ENCODE measurements at places on chromosomes 3 and 15.

- DNase-seq, result no peak
Measured at GRCh38 chr3:59374818-59375211, 325.0 kb upstream of the CFAP20DC start.

DNA sequence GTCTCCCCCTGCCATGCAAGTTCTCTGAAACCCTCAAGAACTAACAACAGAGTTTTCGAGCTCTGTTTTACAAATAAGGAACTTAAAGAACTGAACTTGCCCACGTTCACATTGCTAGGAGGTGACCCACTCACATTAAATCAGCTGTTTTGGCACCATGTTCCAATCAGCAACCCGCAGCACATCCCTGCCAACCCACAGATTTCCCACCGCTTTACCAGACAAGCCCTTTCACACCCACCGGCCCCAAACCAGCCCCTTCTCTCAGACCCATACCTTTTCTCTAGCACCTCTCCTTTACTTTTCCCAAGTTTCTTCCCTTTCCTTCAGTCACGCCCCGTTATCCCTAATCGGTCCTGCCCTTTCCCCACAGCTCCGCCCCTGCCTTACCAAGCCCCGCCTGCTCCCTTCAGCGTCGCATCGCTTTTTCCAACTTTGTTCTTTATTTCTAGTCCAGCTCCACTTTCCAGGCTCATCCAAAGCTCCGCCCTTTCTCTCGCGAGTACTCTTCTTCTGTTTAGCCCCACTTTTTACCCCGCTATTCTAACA lies 804 bp upstream of the BRPF1 start:
- DNase-seq, result no peak

DNA sequence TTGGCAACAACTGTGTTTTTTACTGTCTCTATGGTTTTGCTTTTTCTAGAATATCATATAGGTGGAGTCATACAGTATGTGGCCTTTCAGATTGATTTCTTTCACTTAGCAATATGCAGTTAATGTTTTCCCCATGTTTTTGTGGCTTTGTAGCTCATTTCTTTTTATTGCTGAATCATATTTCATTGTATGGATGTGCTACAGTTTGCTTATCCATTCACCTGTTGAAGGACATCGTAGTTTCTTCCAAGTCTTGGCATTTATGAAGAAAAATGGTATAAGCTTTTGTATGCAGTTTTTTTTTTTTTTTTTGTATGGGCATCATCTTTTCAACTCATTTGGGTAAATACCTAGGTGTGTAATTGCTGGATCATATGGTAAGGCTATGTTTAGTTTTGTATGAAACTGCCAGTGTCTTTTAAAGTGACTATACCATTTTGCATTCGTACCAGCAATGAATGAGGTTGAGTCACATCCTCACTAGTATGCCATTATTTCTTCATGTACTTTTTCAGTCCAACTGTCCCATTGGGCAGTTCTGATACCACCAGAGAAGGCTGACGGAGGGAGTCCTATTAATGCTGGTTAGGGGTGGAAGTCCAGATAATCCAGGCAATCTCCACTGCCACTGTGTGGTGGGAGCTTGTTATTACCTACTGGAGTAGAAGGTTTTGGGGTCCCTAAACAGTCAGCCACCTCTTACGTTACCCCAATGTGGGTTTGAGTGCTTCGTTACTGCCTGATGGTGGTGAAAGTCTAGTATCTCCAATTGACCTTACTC lies 210.5 kb downstream of the DOCK3 start:
- DNase-seq, result no peak

GRCh38 chr3:129605922-129606635 lies 397 bp downstream of the PLXND1 start:
- no peak for DNase-seq

GRCh38 chr15:87939848-87940457 lies 316.6 kb downstream of the NTRK3 start:
- no peak for DNase-seq

DNA sequence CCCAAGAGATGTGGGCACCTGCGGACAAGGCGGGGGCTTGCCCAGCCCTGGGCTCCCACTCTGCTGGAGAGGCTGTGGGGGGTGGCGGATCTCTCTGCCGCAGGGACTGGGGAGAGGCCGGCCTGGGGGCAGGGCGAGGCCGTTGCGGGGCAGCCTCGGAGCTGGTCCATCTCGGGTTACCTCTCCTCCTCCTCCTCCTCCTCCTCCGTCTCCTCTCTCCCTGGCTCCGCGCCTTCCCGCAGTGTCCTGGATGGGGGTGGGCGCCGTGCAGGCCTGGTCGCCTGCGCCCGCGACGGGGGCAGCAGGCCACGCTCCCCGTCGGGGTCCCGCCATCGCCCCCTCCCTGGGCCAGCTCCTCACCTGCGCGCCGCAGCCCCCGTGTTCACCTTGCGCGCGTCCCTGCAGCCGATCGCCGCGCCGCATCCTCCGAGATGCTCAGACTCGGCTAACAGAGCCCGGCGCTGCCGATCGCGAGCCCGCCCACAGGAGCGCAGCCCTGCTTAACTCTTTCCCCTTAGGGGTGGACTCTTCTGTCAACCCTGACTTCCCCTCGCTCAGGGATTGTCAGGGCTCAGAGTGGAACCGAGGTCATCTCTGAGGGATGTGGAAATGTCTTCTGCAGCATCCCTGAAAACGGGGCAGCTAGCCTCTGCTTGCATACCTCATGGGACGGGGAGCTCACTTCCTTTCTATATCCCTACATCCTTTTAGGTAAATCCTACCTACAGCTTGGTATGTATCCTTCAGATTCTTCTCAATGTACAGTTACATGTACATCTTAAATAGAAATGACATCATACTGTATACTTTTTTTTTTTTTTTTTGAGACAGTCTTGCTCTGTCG lies at the start of gene PRRT3:
Gene PRRT3 (minus strand): TSS at position 447 of the 844 bp plus-strand sequence. CDS start 2,293 bp downstream, outside the sequence.
- no peak for DNase-seq

DNA sequence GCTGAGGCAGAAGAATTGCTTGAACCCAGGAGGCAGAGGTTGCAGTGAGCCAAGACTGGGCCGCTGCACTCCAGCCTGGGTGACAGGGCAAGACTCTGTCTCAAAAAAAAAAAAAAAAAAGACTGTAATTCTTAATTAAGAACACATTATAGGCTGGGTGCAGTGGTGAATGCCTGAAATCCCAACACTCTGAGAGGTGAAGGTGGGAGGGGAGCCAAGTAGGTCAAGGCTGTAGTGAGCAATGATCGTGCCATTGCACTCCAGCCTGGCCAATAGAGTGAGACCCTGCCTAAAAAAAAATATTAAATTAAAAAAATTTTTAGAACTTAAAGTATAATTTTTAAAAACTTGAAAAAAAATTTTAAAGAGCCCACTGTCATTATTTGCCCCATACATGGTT lies 13.4 kb upstream of the ARPIN start:
- no peak for DNase-seq

- peak; percentile 44 for DNase-seq
Measured at GRCh38 chr3:50503504-50504342, at the start of gene CACNA2D2. Gene CACNA2D2 (minus strand): TSS chr3:50503634. CDS start chr3:50503423, 211 bp downstream.

GRCh38 chr3:153927107-153927506 lies 194.1 kb upstream of the ARHGEF26 start:
- no peak for DNase-seq

DNA sequence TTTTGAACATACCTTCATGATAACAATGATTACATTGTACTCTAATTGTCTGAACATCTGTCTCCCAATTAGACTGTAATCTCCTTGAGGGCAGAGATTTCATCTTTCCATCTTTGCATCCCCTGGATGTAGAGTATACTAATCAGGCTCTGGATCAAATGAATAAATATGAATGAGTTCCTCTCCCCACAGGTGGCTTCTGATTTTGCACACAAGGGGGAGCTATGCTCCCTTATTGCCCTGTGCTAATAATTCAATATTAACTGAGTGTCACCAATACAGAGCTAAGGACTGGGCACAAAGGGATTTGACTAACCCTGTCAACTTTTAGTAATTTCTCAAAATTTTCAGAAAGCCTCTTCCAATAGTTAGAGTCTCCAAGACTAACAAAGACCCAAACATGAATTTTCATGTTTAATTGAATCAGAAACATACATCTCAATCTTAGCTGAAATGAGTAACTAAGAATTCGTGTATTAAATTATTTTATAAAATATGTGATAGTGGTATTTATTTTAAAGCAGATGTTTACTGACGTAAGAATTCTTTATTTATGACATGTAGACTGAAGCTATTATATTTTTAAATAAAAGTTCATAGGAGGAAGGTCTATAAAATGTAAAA lies 3.0 kb downstream of the DUOXA1 start:
- DNase-seq, result no peak

- DNase-seq, result no peak
Measured at GRCh38 chr3:108838436-108838835, 15.8 kb downstream of the TRAT1 start.

GRCh38 chr15:58203537-58203936 lies 65.4 kb downstream of the AQP9 start:
- DNase-seq, result no peak

DNA sequence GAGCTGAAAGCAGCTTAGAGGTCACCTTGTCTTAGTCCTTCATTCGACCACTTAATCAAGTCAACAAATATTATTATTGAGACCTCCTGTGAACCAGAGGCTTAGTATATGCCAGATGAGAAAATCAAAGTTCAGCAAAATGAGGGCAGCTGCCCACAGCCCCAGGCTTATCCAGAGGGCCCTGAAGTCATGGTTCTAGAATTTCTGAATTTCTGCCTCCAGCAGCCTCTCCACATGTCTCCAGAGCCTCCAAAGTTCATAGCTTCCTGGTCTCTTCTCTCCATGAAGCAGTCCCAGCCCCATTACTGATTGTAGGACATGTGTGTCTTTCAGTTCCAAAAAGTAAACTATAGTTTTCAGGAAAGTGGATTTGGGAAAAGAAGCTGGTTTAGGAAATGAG lies 96.9 kb upstream of the TSC22D2 start:
- DNase-seq, result no peak

- DNase-seq, result no peak
Measured at GRCh38 chr15:47129033-47129432, 588.3 kb upstream of the SEMA6D start.

DNA sequence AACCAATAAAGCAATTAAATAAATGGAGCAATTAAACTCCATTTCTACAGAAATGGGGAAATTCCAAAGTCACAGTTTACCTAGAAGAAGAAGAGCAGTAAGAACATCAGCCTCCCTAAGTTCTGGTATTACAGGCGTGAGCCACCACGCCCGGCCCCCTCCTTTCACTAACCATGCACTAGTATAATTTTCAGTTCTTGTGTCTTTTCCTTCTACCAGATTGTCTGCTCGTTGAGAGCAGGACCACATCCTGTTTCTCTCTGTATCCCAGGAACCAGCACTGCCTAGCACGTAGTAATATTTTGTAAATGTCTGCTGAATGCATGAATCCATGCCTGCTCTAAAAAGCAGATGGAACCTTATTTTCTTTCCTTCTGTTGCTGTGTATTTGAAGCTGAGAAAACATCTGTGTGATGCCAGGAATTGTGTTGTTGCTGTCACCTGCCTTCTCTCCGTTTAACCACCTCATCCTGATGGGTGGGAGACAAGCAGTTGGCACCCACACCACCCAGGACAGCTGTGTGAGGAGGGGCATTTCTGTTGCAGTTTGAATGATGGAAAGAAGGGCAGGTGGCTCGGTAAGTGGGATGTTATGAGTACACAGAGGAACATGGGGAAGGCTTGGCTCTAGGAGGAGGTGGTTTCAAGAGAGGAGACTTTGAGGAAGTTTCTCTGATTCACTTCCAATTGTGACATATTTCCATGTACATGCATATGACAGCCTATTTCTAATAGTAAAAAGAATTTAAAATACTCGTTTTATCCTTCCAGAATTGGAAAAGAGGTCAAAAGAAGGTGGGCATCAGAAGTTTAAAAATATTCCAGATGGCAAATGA lies 30.1 kb downstream of the PXYLP1 start:
- no peak for DNase-seq
